ENCODE measurements at places on chromosomes 6 and 20. TPM values are rescaled to one million over a fixed set of nuclear protein-coding genes. Genes with fewer than 3 reads are reported as not detected.

Gene C20orf204
- total RNA-seq, result 0.54 TPM

Gene COX4I2
- not detected for total RNA-seq

Gene TRIM31
- total RNA-seq, result 1.1 TPM

Gene PKIB
- total RNA-seq, result 0.54 TPM

Gene SNAP91
- 0.14 TPM for total RNA-seq

Gene OPRM1
- total RNA-seq, result not detected

Gene BPIFB1
- total RNA-seq, result not detected

Gene TRDN
- total RNA-seq, result not detected

Gene COL11A2
- total RNA-seq, result 1.5 TPM

Gene ALDH8A1
- total RNA-seq, result 0.29 TPM

Gene ORC3
- 15.1 TPM for total RNA-seq

Gene PNRC1
- total RNA-seq, result 45.6 TPM

Gene TSHZ2
- not detected for total RNA-seq

Gene SPTLC3
- total RNA-seq, result not detected

Gene C6orf118
- total RNA-seq, result 0.34 TPM

Gene BICRAL
- total RNA-seq, result 3.6 TPM

Gene HRH3
- not detected for total RNA-seq

Gene CDH26
- total RNA-seq, result 0.54 TPM

Gene PAK5
- total RNA-seq, result not detected

Gene PAK1IP1
- total RNA-seq, result 18.6 TPM

Gene TUBB
- 956 TPM for total RNA-seq

Gene AKIRIN2
- 33.5 TPM for total RNA-seq

Gene ME1
- 44.2 TPM for total RNA-seq

Gene HTR1E
- total RNA-seq, result not detected

Gene PTGIS
- total RNA-seq, result not detected

Gene TMEM239
- not detected for total RNA-seq

Gene ZBP1
- not detected for total RNA-seq

Gene XKR7
- 0.02 TPM for total RNA-seq

Gene NCOA5
- total RNA-seq, result 26.8 TPM

Gene SIRPB2
- total RNA-seq, result not detected

Gene SLC26A8
- total RNA-seq, result not detected

Gene ANGPT4
- total RNA-seq, result not detected

Gene CTNNBL1
- total RNA-seq, result 65.4 TPM

Gene BTN3A1
- total RNA-seq, result 2.7 TPM

Gene RBM38
- total RNA-seq, result 32.2 TPM

Gene MRPS10
- total RNA-seq, result 35.7 TPM

Gene DEFB113
- total RNA-seq, result not detected

Gene CRISP3
- not detected for total RNA-seq

Gene BPI
- not detected for total RNA-seq

Gene POLR3F
- 15.4 TPM for total RNA-seq

Gene EPPIN
- not detected for total RNA-seq

Gene GPLD1
- total RNA-seq, result 0.93 TPM

Gene SYCP2
- total RNA-seq, result 0.33 TPM

Gene OR2H1
- total RNA-seq, result not detected

Gene EPB41L2
- 36.0 TPM for total RNA-seq

Gene NOX3
- not detected for total RNA-seq

Gene DEFB123
- not detected for total RNA-seq

Gene MDFI
- 0.70 TPM for total RNA-seq

Gene GABRR2
- total RNA-seq, result 0.09 TPM

Gene CTAGE9
- total RNA-seq, result not detected

Gene GZF1
- 11.8 TPM for total RNA-seq

Gene HAO1
- total RNA-seq, result not detected

Gene KIF25
- not detected for total RNA-seq

Gene CNBD2
- total RNA-seq, result 3.7 TPM

Gene PACRG
- total RNA-seq, result not detected

Gene CRNKL1
- 21.8 TPM for total RNA-seq

Gene BTNL2
- total RNA-seq, result not detected

Data from A549 treated with ZK216348 at 1 μM for 4 hours (cell line).